ENCODE measurements at places on chromosomes 1 and 21. TPM values are rescaled to one million over a fixed set of nuclear protein-coding genes. Genes with fewer than 3 reads are reported as not detected.

Gene HHAT
- 1.0 TPM for total RNA-seq

Gene HSD3B1
- total RNA-seq: not detected

Gene FBLIM1
- 136 TPM for total RNA-seq

Gene FCGR3A
- not detected for total RNA-seq

Gene NMNAT2
- total RNA-seq: 0.51 TPM

Gene ADGRL2
- 36.8 TPM for total RNA-seq

Gene STIL
- 4.6 TPM for total RNA-seq

Gene CR2
- under 0.01 TPM for total RNA-seq

Gene LPAR3
- total RNA-seq: not detected

Gene ARMH1
- total RNA-seq: 0.13 TPM

Gene SLAMF9
- not detected for total RNA-seq

Gene PRKAA2
- total RNA-seq: 1.7 TPM
